Activated naive CD8-positive, alpha-beta T cell treated with anti-CD3 and anti-CD28 coated beads for 36 hours (primary cell): ENCODE measurements at places on chromosomes 3 and 15.
A peak's percentile ranks its signal among the peaks of the same experiment; 100 is the strongest.

- DNase-seq, result no peak
Observed at GRCh38 chr3:106261915-106262683, 393.3 kb upstream of the CBLB start.

DNA sequence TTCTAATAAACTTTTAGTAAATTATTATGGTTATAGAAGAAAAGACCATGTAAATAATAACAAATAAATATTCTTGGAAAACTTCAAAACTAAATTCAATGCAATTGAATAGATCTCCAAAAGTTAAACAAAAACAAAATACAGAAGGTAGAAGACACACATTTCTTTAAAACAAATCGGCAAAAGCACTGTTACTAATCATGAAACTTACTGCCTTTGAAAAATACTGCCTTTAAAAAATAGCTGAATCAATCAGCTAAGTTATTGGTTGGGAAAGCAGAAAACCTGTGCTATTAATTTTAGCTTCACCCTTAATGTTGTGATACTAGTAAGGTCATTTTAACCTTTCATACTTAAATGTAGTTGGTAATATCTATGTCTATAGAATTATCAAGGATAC, 3.0 kb downstream of the GPR15 start:
- DNase-seq, result no peak

- DNase-seq, result no peak
Observed at GRCh38 chr15:92645051-92645631, 10.4 kb downstream of the FAM174B start.

- peak; percentile 22 for DNase-seq
Observed at GRCh38 chr3:194640829-194641228, 7.6 kb upstream of the TMEM44 start.

DNA sequence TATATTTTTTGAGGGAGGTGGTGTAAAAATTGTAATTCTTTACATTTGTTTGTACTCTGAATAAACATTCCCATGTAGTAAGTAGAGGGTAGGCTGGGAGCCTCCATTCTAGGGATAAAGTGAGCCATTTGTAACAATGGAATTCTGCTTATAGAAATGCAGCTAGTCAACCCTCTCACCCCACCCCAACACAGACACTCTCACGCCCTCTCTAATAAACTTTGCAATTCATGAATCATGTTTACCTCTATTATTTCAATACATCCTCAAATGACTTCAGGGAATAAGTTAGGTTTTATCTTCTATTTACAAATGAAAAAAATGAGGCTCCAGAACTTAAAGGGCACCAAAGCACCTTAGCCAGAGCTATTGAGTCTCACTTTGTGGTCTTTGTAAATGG, 56.5 kb upstream of the PDZRN3 start:
- no peak for DNase-seq

GRCh38 chr3:129617381-129618185, 11.1 kb upstream of the PLXND1 start:
- DNase-seq, result no peak

- no peak for DNase-seq
Observed at GRCh38 chr3:164018500-164018899, 1059.8 kb downstream of the SI start.

- DNase-seq, result no peak
Observed at GRCh38 chr3:82202269-82202668, 440.8 kb upstream of the GBE1 start.

DNA sequence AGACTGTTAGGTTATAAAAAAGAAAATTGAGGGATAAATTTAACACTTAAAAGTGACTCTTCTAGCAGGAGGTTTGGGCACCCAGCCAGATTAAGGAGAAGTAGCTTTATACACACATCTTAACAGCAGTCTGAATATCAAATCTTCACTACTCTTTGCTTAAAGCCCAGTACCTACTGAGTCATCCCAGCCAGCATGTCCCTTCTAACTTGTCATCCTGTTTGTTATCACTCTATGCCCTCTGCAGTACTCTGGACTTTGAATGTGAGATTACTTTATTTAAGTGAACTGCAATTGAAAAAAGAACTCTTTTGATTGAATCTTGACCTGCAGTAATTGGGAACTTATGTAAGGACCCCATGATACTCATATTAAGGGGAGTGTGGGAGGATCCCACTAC, 77.6 kb downstream of the FHIT start:
- DNase-seq, result no peak

DNA sequence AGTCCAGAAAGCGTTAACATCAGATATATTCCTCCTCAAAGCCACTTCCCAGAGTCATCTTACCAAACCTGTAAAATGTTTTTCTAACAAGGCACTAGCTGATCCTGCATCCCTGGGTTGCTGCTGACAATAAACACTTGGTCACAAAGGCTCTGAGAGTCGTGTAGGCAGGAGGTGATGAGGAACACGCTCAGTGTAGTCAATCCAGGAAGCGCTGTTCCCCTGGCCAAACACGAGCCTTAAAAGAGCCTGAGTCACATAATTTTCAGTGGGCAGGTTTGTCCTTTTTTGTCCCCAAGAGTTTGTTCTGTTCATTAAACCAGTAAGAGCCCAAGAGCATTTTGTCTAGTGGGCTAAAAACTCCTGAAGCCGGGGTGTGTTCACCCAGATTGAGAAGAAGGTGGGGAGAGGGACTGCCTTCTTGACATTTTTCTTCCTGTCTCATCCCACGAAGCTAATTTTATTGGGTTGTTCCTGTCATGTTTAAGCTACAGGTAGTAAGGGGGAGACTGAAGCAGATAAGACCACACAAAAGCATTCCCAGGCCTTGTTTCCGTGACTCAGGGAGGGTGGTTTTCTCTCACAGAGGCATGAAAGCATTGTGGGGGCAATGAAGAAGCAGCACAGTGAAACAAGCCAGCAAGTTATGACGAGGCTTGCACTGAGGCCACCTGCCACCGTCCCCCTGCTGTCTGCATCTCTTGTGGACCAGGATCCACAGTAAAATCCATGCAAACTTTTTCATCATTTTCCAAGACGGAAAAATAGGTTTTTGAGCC, 73.7 kb downstream of the FOXB1 start:
- DNase-seq, result peak; percentile 41

DNA sequence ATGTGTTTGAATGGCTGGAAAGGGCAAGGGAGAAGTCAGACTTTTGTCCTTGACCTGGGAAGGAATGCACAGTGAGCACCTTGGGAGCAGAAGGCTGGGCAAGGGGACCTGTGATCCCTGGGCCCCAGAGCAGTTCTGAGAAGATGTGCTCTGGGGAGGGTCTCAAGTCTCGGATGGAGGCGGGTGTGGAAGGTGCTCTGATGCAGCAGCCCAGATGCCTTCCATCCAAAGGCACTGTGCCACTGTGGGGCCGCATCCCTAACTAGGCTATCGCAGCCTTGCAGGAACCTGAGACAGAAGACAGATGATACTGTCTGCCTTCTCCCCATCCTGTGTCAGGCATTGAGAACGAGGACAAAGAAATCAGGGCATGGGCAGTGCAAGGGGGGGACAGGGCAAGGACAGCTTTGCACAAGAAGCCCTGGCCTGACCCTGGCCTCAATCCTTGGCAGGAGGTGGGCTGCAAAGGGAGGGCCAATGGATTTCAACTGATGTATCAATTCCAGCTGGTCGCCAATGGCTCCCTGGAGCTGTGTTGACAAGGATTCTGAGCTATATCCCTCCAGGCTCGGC, 14.6 kb upstream of the PRKCD start:
- DNase-seq, result no peak

DNA sequence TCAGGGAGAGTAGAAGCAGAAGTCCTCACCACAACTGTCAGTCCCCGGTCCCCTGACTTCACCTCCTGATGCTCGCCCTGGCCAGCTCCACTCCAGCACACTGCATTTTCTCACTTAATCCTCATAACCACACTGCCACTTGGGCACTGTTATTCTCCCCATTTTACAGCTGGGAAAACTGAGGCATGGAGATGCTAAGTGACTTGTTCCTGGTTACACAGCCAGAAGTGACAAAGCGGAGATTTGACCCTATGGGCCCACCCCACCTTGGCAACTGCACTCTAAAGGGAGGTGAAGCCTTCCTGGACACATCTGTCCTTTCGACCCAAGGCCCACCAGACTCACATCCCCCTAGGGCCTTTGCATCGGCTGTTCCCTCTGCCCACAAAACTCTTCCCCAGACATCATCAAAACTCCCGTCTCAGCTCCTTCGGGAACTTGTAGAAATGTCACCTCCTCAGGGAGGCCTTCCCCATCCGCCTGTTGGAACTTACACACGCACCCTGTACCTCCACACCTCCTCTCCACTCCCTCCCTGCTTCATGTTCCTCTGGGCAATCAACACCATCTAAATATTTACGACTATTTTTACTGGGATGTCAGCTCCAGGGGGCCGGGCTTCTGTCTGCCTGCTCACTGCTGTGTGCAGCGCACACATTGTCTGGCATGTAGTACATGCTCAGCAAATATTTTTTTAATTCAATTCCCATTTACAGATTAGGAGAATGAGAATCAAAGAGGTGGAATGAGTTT, 3.1 kb downstream of the GRIP2 start:
- no peak for DNase-seq

- DNase-seq, result no peak
Observed at GRCh38 chr3:133443649-133444422, 44.0 kb downstream of the BFSP2 start.

DNA sequence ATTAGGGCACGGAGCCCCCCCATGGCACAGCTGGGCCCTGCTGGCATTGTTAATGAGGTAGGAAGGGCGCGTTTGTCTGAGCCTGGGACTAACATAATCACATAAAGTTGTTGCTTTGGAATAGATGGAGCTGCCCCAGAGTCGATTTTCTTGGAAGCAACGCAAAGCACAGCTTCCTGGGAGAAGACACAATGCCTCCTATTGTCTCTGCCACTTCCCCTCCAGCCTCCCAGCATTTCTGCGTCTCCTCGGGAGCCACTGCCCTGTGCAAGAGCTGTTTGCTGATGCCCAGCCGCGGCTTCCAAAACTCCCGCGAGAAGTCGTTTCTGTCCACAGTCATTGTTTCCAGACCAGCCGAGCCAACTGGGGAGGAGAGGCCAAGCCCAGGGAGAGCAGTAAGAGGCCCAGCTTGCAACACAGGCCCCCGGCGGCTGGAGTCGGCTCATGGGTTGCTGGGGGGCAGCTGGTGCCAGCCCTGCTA, 18.1 kb upstream of the ALDH1A3 start:
- DNase-seq, result no peak

DNA sequence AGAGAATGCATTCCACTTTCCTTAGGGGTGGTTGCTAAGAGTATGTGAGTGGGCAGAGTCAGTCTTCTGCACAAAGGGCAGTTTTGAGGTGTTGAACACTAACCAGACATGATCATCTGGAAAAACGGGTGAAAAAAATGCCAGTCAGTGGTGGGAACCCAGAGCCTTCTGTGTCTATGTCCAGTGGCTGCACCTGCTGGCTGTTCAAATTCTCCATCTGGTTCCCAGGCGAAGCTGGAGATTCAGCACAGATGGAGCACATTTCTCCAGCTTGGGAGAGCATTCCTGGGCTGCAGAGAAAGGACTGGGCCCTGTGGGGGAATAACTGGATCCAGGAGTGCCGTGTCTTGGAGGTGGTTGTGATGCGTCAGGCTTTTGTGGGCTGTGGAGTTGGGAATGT, 74.1 kb downstream of the TRAK1 start:
- DNase-seq, result no peak

DNA sequence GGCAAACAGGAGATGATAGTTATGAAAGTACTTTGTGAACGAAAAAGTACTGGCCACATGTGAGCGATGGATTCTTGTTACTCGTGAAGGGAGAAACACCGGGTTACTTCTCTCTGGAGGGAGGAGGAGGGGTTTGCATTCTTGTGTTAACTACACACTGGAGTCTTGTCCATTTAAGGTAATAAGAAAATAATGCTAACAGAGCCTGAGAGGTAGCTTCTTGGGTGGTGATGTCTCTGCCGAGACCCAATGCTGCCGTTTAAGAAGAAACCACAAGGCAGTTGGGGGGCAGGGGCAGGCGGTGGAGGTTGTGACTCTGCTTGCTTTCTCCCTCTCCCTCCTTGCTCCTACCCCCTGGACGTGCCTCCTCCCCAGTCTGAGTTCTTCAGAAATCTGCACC, 100.9 kb upstream of the ROPN1 start:
- DNase-seq, result no peak

GRCh38 chr3:150483226-150483625, 63.1 kb downstream of the SERP1 start:
- DNase-seq, result no peak

- no peak for DNase-seq
Observed at GRCh38 chr3:183692436-183692835, 5.2 kb upstream of the YEATS2 start.

DNA sequence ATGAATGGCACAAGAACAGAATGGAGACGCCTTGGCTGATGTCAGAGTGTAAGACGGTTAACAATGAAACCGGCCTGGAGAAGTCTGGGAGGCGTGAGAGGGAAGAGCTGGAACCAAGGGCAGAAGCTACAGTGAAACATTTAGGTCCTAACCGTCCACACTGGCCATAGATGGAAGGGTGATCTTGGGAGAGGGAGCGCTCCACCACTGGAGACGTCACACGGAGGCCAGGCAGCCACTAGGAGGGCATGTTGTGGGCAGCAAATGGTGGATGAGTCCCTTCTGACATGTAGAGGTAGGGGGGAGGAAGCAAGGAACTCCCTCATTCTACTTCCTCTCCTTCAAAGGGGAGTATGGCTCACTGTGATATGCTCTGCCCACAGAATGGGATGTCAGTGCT, 23.8 kb downstream of the FEM1B start:
- DNase-seq, result no peak

- DNase-seq, result no peak
Observed at GRCh38 chr3:195453236-195453635, 10.4 kb upstream of the ACAP2 start.
